ENCODE measurements at places on chromosomes 5 and 9. TPM values are rescaled to one million over a fixed set of nuclear protein-coding genes. Genes with fewer than 3 reads are reported as not detected.

MAT2B gene
- total RNA-seq = 45.5 TPM

KIAA0825 gene
- 6.0 TPM for total RNA-seq

ANGPTL2 gene
- total RNA-seq = 21.2 TPM

PTRH1 gene
- total RNA-seq = 21.2 TPM
